ENCODE measurements at places on chromosomes 2 and 18.

DNA sequence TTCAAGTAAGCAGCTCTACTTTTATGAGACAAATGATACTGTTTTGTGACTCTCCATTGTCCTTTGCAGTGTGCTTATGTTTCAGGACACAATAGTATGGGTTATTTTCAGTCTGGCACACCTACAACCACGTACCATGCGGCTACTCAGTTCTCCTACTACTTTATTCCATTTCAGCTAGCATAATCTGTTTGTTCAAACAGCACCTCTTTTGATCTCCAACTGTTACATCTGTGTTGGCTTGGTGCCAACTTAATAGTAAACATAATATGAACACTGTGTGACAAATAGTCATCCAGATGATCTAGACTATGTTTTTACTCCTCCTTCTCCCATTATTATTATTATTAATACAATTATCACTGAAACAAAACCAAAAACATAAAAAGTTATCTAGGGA lies 40.5 kb downstream of the MYO3B start:
- DNase-seq, result no peak

DNA sequence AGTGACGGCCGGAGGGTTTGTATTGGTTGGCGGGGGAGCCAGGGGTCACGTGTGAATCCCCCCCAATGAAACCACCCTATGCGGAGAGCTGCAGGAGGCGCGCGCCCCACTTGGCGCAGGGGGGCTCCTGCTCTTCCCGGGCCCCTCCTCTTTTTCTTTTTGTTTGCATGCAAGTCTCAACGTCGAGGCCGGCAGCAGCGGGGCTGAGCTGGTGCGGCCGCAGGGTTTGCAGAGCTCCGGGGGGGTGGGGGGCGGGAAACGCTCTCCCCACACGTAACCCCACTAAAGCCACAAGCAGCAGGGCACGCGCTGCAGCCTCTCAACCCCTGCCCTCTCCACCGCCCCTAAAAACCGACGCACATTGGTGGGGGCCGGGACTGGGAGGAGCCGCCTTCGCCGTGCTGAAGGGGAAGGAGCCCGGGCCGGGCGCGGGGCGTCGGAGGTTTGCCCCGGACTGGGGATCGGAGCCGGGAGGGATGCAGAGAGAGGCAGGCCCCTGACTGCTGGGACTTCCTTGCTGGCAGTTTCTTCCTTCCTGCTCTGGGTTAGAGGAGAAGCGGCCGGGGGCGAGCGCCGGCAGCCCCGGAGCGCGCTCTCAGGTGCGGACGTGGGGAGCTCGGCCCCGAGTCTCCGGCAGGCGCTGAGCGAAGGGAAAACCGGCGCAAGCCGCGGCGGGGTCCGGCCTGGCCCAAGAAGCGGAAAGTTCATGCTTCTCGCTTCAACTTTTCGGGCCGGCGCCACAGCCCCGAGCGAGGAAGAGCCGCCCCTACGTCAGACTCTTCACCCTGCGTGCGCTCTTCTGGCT lies 864 bp downstream of the LBH start:
- DNase-seq, result no peak

- DNase-seq, result no peak
These were observed 106.9 kb downstream of the GFPT1 start for GRCh38 chr2:69279931-69280681.

- DNase-seq, result no peak
These were observed 57.3 kb upstream of the TMEM182 start for GRCh38 chr2:102704531-102704930.

DNA sequence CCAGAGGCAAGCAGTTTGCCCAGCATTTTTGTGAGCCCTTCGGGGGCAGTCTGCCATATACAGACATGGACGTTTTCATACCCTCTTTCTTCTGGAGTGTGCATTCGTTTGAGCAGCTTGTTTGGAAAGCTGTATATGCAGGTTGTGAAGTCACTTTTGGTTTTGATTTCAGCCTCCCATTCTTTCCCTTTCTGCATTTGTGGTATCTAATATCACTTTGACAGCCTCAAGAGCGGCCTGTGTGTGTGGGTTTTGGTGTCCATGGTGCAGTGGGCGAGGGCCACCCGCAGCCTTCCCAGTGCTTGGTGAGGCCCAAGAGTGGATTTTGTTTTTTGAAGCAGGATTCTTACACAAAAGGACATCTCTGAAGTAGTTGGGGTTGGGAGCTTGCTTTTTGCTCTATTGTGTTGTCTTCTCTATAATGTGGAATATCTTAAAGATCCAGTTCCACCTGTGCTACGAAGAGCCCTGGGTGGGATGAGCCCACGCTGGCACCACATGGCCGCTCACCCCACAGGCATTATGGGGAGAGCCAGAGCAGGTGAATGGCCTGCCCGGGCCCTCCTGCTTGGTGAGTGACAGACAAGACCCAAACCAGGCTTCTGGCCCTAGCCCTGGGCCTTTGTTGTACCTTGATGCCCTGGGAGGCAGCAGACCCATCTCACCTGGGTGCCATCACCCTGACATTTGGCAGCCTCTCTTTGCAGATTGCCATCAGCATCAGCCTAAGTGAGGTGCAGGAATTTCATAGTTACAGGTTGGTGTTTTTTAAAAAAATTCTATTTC lies 29.5 kb downstream of the INPP4A start:
- no peak for DNase-seq
